ENCODE measurements at places on chromosomes 7 and 10. TPM values are rescaled to one million over a fixed set of nuclear protein-coding genes. Genes with fewer than 3 reads are reported as not detected.

DNA sequence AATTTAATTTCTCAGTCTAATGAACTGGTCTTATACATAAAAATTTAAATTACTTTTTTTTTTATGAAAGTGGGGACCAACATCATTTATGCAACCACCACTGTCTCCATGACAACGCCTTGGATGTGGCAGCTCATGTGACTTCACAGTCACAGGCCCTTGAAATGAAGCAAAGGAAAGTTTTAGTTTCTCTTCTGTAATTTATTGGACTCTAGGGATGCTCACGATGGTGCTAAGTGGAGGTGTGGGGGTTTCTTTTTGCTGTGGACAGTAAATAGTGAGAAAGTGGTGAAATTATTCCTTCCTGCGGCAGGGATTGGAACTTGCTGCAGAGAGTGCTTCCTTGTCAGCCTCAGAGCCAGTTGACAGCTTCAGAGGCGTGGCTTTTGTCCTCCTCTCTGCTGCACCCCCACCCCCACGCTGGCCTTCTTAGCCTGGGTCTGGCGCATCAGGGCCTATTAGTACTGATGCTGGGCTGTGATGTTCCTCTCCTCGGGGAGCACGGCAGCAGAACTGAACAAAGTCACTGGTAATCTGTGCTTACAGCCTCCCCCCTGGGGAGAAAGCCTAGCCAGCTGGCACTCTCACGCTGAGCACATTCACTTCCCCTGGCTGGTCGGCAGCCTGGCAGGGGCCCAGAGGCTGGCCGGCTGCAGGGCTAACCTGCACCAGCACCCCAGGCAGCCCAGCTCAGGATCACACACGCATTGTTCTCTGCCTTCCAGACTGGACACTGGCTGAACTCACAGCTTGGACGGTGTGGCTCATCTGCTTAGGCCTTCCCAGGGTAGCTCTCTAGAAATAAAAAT is 517.5 kb upstream of the GALNT17 start:
- H3K4me3 ChIP-seq = no peak overlapping the region
- no peaks in the 10 kb centered on the region for H3K4me1 ChIP-seq
- no peaks in the 10 kb centered on the region for H3K27me3 ChIP-seq

The RBP4 gene
- total RNA-seq = not detected

- peaks cover 4% of the 10 kb centered on the region for H3K27me3 ChIP-seq
- no peak for DNase-seq
- H3K36me3 ChIP-seq = no peaks in the 10 kb centered on the region
- no peaks in the 10 kb centered on the region for H3K4me1 ChIP-seq
- no peak overlapping the region for H3K4me3 ChIP-seq
These were observed 53.6 kb upstream of the WNT16 start for GRCh38 chr7:121275204-121275603.

DNA sequence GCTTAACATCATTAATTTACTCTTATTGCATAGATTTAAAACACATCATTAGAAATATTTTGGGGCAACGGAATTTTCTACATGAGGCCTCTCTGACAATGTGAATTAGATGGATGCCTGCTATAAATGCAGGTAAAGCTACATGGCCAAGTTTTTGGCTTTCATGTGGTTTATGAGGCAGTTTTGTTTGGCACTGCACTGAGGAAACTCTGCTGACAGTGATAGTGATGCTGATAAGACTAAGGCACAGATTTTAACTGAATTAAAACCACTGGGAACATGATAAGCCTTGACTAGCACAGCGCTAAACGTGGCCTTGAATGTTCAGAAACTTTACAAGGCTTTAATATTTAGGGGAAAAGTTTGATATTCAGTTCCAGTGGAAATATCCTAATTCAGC is 114.3 kb upstream of the NOBOX start:
- H3K27me3 ChIP-seq = no peaks in the 10 kb centered on the region
- no peak overlapping the region for H3K27ac ChIP-seq
- no peak for DNase-seq
- H3K4me1 ChIP-seq = no peaks in the 10 kb centered on the region
- no peak overlapping the region for H3K4me3 ChIP-seq

The ACHE gene
- 0.14 TPM for total RNA-seq

DNA sequence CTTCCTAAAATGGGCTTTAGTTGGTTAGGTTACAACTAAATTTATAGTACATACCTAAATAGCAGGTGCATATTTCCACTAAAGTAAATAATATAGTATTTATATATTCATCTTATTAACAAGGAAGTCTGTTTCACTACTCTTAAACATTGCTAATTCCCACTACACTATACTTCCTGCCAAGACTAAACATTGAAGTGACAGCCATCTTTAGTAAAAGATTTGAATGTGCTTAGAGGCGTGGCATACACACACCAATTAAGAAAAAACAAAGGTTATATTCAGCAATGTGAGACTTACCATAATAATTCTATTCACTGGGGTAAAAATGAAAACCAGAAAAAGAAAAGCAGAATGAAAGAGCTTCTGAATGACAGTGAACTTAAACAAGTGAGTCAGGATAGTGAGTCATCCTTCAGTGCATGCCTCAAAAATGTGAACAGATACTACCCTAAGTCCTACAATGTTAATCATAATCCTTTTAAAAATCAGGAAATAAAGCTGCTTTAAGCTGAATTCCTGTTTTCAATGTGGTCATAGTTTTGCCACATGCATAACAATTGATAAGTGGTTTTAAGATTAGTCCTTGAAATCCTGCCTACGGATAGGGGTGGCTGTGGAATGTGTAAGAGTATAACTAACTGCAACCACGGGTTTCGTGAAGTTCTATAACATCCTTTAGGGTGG is 59.4 kb downstream of the USP6NL start:
- no peak overlapping the region for H3K4me3 ChIP-seq
- no peak for DNase-seq
- no peaks in the 10 kb centered on the region for H3K36me3 ChIP-seq
- no peaks in the 10 kb centered on the region for H3K4me1 ChIP-seq
- no peaks in the 10 kb centered on the region for H3K27me3 ChIP-seq

The SPDYE2B gene
- total RNA-seq = not detected

DNA sequence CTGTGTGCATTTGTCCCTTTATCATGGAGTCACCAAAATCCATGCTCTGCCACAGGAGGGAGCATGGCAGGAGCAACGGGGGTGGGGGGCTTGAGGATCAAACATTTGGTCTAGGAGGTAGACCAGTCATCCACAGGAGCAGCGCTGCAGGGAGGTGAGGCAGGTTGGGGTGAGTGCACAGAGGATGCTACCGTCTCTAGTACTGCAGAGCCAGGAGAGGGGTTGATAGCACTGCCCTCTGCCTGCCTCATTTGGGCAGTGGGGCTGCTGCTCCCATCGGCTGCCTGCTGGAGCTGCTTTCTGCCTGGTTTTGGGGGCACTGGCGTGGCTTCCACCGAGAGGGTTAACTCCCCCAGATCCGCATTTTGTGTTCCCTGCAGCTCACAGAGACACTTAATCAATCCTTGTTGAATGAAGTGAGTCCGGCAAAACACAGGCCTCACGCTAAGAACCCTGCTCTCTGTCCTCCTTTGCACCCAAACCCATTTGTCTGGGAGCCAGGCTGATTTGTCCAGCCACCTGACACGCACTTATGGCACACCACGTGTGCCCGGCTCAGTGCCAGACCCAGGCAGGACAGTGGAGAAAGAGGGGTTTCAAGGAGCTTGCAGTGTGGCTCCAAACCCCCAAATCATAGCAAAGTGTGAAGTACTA is 527.1 kb upstream of the FOXK1 start:
- H3K36me3 ChIP-seq = no peaks in the 10 kb centered on the region
- DNase-seq = no peak
- no peak overlapping the region for H3K27ac ChIP-seq
- H3K4me1 ChIP-seq = no peaks in the 10 kb centered on the region
- H3K4me3 ChIP-seq = no peak overlapping the region

- no peaks in the 10 kb centered on the region for H3K27me3 ChIP-seq
- peaks cover 3% of the 10 kb centered on the region for H3K4me1 ChIP-seq
- H3K36me3 ChIP-seq = peaks cover 82% of the 10 kb centered on the region
- H3K4me3 ChIP-seq = no peak overlapping the region
- H3K27ac ChIP-seq = no peak overlapping the region
- no peak for DNase-seq
These were observed 22.0 kb downstream of the PFKFB3 start for GRCh38 chr10:6224781-6225180.

The JCAD gene
- total RNA-seq = not detected

DNA sequence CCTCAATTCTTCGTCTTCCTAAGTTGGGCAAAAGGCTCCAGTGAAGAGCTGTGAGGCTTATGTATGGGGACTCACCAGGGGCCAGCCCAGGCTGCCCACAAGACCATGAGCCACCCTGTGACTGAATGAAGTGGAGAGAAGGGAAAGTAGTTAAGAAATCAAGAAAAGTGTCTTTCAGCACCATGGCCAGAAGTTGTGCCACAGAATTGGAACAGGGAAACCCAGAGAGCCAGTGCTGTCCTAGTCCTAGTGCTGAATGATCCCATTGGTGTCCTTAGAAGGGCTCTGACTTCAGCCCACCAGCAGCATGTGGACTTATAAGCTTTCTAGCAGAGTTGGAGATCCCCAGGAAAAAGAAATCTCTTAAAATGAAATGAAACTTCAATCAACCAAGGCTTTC is 37.0 kb upstream of the CCSER2 start:
- no peak overlapping the region for H3K27ac ChIP-seq
- no peak for DNase-seq
- H3K4me3 ChIP-seq = no peak overlapping the region
- no peaks in the 10 kb centered on the region for H3K27me3 ChIP-seq

DNA sequence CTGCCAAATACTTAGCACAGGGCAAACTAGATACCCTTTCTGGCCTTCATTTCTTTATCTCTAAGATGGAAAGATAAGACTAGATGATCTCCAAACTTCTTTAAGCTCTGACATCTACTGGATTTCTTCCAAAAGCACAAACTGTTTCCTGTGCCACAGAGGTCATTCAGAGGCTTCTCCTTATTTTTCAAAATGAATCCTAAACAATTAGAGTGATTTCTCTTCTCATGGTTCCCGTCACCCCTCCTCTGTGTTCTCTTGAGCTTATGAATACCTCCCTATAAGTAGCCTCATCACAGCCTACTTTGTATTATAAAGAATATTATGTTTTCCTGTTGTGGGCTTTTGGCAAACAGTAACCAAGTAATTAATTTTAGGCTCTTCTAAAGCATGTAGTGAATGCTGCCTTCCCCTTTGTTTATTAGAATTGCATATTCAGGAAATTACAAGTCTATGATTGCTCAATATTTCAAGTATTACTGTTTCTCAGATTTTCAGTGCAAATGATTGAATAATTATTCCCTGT is 179.5 kb downstream of the REEP3 start:
- DNase-seq = no peak
- H3K4me1 ChIP-seq = peaks cover 2% of the 10 kb centered on the region
- H3K27ac ChIP-seq = no peak overlapping the region
- H3K27me3 ChIP-seq = no peaks in the 10 kb centered on the region
- no peak overlapping the region for H3K4me3 ChIP-seq

The SFRP5 gene
- not detected for total RNA-seq

DNA sequence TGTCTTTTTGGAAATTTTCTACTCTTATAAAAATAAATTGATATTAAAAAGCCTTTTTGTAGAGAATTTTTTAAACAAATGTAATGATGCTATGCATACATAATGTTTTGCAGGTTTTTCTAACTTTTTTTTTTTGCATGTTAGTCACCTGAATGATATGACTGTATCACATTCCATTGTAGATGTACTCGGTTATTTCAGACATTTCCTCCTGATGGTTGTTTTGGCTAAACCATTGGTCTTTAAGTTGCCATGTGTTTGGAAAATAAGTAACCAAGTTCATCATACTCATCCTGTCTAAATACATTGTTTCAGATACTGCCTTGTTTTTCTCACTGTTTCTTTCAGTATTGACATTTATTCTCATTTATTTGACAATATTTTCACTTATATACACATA is 25.8 kb downstream of the NHLRC2 start:
- H3K4me3 ChIP-seq = no peak overlapping the region
- DNase-seq = no peak
- H3K27ac ChIP-seq = no peak overlapping the region
- H3K36me3 ChIP-seq = peaks cover 10% of the 10 kb centered on the region

- H3K4me1 ChIP-seq = peaks cover 15% of the 10 kb centered on the region
- H3K36me3 ChIP-seq = no peaks in the 10 kb centered on the region
- no peak overlapping the region for H3K4me3 ChIP-seq
- no peak overlapping the region for H3K27ac ChIP-seq
These were observed 213.2 kb downstream of the ZMYND11 start for GRCh38 chr10:348456-348855.

DNA sequence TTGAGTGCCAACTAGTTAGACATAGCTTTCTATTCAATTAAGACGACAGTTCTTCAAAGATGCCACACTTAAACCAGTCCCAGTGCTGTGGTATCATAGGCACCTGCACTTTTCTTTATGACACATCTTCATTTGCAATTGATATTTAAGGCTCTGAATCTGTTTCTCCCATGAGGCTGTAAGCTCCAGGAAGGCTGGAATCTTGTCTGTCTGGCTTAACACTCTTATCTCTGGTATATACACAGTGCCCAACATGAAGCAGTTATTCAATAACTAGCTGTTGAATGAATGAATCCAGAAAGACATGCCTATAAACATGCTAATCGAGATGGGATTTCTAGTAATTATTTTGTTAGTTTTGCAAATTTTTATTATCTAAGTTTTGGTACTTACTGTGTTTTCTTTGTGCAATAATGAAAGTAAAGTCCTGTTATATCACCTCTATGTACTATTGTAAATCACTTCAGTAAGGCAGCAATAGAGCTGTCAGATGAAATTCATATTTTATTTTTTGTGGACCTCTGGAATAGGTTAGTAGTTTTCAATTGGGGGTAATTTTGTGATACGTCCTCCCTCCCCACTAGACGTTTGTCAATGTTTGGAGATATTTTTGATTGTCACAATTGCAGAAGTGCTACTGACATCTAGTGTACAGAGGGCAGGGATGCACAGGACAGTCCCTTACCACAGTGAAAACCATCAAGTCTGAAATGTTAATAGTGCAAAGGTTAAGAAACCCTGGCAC is 51.3 kb upstream of the STEAP4 start:
- H3K4me1 ChIP-seq = no peaks in the 10 kb centered on the region
- no peak overlapping the region for H3K4me3 ChIP-seq
- peaks cover 5% of the 10 kb centered on the region for H3K27me3 ChIP-seq
- no peaks in the 10 kb centered on the region for H3K36me3 ChIP-seq
- no peak for DNase-seq

DNA sequence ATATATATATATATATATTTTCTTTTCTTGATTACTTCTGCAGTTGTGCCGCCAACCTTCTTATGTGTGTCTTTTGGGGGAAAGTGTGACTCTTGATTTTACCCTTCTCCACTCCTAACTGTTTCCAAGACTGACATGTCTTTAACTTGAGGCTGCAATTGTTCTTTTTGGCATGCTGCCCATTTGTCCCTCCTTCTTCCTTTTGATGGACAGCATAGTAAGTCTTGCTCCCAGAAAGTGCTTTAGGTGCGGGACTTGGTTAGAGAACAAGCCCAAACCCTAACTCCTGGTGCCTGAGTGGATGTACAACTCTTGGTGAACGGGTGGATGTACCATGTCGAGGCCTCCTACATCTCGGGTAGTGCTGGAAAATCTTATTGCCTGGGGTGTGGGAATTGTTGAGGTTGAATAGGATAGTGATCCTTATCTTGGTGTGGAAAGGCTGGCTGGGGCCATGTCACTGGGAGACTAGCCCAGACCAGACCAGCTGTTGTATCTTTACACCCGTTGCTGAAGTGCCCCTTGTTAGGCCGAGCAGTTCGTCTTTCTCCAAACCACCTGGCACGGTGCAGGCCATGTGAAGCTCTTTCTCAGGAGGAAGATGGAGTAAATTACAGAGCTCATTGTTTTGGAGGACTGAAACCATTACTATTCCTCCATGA is 16.3 kb downstream of the TCF7L2 start:
- no peak overlapping the region for H3K27ac ChIP-seq
- H3K36me3 ChIP-seq = no peaks in the 10 kb centered on the region
- H3K4me3 ChIP-seq = no peak overlapping the region
- H3K27me3 ChIP-seq = no peaks in the 10 kb centered on the region

- peaks cover 44% of the 10 kb centered on the region for H3K36me3 ChIP-seq
- no peak overlapping the region for H3K27ac ChIP-seq
- H3K27me3 ChIP-seq = no peaks in the 10 kb centered on the region
- H3K4me1 ChIP-seq = no peaks in the 10 kb centered on the region
These were observed 66.1 kb downstream of the MDFIC start for GRCh38 chr7:114988026-114988425.
